ENCODE measurements at places on chromosomes 16 and 17.

DNA sequence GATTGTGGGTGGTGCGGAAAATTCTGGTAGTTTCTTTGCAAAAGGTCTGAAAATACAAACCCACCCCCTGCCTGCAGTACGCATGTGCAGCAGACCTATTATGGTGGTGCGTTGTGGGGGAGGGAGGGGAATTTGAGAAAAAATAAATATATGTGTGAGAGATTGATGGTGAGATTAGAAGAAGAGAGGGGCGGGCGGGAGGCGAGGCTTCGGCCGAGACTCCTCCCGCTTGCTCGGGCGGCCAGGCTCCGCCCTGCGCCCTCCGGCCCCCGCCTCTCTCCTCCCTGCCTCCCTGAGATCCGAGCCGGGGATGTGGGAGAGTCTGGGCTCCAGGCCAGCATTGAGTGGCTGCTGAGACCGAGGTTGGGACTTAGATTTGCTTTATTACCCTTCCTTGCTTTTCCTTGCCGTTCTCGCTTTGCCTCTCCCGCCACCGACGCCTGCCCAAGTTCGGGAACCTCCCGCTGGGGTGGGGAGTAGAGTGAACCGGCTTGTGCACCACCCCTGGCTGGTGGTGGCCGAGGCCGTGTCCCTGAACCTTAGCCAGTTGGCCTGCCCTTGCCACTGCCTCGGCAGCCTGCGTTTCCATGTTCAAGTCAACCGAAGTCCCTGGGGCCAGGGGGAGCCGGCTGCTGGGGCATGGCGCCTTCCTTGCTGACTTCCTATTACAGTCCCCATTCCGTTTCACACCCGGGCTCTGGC lies 956 bp upstream of the CHD3 start:
- DNase-seq, result peak; percentile 98

DNA sequence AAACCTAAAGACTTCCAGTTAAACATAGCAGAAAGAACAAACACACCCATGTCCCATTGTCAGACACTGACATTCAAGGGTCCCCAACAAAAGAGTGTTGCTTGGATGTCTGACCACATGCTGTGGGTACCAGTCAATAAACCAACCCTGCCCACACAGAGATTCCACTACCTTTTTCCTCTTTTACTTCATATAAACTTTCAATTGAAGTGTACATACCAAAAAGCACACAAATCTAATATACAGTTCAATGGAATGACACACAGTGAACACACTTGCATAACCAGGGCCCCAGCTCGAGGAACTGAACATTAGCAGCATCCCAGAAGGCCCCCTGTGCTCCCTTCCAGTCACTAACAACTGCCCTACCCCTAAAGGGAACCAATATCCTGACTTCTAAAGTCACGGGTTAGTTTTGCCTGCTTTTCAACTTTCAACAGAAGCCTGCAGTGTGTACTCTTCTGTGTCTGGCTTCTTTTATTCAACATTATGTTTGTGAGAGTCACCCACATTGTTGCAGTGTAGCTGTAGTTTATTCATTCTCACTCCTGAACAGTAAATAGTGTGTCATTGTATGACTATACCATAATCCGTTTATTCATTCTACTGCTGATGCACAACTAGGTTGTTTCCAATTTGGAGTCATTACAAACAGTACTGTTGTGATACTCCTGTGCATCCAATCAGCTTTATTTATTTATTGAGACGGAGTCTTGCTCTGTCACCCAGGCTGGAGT lies 18.0 kb downstream of the CFDP1 start:
- no peak for DNase-seq

DNA sequence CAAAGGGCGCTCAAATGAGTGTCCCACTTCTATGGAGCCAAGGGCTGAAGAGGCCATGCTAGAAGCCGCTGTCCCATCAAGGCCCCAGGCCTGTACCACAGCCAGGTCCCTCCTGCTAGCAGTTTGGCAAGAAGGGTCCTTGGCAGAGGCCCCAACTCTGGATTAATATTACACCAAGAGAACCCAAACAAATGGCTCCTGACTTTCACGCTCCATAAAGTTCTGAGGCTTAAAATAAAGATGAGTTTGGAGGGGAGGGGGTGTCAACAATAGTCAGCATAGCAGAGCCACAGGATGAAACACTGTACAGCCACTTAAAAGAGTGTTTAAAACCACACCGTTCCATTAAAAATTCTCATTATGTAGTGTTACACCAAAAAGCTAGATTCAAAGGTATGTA lies 30.5 kb downstream of the CUEDC1 start:
- no peak for DNase-seq

- no peak for DNase-seq
These were observed 8.0 kb upstream of the GNA13 start for GRCh38 chr17:65064452-65065019.

- DNase-seq, result no peak
These were observed 59.0 kb downstream of the VPS53 start for GRCh38 chr17:655618-656017.

GRCh38 chr17:55308613-55309391 lies 44.0 kb downstream of the HLF start:
- no peak for DNase-seq

Measured in left hindlimb (tissue), 1 donor.